Thyroid gland (tissue), 4 donors: ENCODE measurements at places on chromosomes 1 and 21. TPM values are rescaled to one million over a fixed set of nuclear protein-coding genes. Genes with fewer than 3 reads are reported as not detected.

GRCh38 chr1:178278916-178279686 is 185.2 kb downstream of the RASAL2 start:
- H3K4me3 ChIP-seq, result no peak overlapping the region
- H3K27me3 ChIP-seq, result no peaks in the 10 kb centered on the region
- no peaks in the 10 kb centered on the region for H3K36me3 ChIP-seq

DNA sequence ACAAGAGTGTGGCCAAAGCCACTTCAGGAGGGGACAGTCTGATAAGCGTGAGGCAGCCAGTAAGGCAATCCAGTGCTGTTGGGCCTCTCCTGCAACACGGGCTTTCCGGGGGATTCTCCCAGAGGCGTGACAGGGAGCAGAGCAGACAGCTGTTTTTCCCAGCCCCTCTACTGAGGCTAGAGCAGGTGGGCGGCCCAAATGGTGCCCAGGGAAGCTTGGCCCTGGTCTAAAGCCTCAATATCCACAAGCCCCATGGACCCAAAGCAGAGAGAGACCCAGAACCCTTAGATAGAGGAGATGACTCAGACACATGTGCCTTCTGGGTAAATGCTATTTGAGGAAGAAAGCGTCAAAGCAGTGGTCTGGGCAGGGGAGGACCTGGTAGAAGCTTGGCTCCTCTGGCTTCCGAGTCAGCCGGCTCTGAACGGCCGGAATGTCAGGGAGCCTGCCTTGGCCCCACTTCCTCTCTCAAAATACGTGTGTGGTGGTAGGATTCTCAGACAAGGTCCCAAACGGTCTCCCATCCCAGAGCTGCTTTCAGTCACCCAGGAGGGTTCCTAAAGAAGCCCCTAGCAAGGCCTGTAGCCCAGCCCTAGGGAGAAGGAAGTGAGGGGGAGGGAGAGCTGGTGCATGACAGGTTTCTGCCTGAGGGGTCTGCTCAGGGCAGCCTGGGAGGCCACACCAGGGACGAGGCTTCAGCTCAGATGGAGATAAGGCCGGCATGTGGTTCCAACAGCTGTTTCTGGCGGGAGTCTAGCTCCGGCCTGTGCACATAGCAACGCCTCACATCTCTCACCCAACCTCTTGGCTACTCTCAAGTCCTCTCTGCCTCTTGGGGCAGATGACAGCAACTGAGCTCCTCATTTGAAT is 28.8 kb downstream of the PIK3C2B start:
- H3K36me3 ChIP-seq, result peaks cover 3% of the 10 kb centered on the region
- no peak for DNase-seq
- H3K4me1 ChIP-seq, result peaks cover 54% of the 10 kb centered on the region
- H3K4me3 ChIP-seq, result no peak overlapping the region

KIF2C gene
- total RNA-seq, result 1.1 TPM

DNA sequence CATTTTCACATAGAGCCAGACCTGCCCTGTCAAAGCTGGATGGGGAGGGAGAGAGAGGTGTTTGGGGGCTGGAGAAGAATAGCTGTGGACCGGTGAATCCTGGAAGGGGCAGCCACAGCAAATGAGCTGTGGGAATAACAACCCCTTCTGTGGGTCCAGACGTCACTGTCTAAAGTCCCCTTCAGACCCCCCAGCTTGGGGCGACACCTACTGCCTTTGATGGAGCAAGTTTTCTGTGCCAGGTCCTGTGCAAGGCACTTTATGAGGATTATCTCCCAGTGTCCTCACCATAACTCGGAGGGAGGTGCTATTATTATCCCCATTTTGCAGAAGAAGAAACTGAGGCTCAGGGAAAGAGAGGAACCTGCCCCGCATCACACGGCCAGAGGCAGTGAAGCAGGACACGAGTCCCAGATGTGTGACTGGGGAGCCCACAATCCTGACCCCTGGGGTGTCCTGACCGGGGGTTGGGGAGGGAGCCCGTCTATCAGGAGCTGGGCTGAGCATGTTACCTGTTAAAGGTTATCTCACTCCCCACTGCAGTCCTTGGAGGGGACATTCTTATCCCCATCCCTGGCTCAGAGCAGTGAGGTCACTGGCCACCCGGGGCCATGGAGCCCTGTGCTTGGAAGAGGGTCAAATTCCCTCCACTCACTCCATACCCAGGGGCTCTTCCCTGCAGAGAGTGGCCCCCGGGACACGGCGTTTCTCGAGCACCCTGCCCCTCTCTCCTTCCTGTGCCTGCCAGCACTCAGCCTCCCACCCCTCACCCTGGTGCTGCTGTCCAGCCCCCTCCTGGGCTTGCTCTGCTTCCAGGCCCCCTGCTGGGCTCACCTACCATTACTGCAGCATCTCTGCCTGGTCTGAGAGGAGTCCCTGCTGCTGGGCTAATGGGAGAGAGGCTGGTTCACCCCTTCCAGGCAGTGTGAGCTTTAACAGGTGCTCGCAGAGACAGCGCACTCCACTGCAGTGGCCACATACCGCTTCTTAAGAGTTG is 132.9 kb downstream of the PTPRU start:
- no peaks in the 10 kb centered on the region for H3K36me3 ChIP-seq
- DNase-seq, result no peak

- H3K4me3 ChIP-seq, result no peak overlapping the region
- peak; percentile 56 for DNase-seq
- H3K36me3 ChIP-seq, result no peaks in the 10 kb centered on the region
Observed at GRCh38 chr1:58964880-58965279, 181.0 kb upstream of the JUN start.

- no peaks in the 10 kb centered on the region for H3K4me1 ChIP-seq
- no peaks in the 10 kb centered on the region for H3K36me3 ChIP-seq
- no peak for DNase-seq
- H3K27me3 ChIP-seq, result no peaks in the 10 kb centered on the region
- H3K27ac ChIP-seq, result no peak overlapping the region
Observed at GRCh38 chr1:174218983-174219382, 59.7 kb downstream of the RABGAP1L start.
